Ascending aorta (tissue), 2 donors: ENCODE measurements at places on chromosomes 3 and 15.

DNA sequence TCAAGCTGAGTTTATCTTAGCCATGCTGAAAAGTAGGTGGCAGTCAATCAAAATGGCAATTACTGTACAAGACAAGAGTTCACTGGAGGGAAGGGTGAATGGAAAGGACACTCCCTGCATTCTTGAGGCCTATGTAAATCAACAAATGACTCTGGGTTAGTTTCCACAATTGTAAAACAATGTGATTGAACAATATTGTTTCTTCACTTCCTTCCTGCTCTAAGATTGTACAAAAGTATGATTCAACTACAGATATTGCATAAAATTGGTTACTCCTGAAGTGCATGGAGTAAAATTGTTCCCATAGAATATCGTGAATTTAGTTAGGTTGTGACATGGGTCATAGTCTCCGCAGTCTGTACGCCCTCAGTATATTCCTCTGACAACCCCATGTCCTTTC is 277.6 kb downstream of the LPP start:
- no peak for DNase-seq

- DNase-seq, result no peak
Measured at GRCh38 chr3:76222201-76222600, 436.9 kb upstream of the ZNF717 start.

DNA sequence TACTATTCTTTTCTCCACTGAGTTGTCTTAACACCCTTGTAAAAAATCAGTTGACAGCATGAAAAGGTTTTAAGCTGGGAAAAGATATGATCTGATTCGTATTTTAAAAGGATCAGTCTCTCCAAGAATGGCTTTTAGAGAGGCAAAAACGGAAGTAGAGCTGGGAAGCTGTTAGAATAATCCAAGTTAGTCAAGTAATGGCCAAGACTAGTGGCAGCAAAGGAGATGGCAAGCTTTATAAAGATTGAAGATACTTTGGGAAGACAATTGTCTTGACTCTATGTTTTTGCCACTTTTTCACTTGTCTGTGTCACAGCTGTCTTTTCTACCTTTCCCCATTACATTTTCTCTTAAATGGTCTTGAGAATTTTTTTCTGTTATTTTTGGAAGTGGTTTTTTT is 243.5 kb upstream of the MANF start:
- DNase-seq, result no peak

GRCh38 chr3:137970914-137971831 is 38.8 kb upstream of the CLDN18 start:
- no peak for DNase-seq

DNA sequence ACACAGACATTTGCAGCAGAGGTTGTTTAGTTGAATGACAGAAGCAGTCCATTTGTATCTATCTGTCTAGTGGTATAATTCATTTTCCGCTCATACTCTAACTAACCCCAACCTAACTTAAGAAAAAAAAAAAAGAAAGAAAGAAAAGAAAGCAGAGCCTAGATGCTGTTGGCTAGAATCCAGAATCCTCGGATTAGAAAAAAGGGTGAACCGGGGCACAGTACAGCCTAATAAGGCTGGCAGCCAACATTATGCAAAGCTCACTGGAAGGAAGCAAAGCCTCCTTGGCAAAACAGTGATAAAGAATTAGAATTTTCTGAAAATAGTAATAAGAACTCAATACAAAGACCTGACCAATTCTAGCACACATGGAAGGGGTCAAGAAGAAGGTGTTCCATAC is 640.8 kb downstream of the TUSC7 start:
- no peak for DNase-seq
